ENCODE measurements at places on chromosomes 5 and 9.

DNA sequence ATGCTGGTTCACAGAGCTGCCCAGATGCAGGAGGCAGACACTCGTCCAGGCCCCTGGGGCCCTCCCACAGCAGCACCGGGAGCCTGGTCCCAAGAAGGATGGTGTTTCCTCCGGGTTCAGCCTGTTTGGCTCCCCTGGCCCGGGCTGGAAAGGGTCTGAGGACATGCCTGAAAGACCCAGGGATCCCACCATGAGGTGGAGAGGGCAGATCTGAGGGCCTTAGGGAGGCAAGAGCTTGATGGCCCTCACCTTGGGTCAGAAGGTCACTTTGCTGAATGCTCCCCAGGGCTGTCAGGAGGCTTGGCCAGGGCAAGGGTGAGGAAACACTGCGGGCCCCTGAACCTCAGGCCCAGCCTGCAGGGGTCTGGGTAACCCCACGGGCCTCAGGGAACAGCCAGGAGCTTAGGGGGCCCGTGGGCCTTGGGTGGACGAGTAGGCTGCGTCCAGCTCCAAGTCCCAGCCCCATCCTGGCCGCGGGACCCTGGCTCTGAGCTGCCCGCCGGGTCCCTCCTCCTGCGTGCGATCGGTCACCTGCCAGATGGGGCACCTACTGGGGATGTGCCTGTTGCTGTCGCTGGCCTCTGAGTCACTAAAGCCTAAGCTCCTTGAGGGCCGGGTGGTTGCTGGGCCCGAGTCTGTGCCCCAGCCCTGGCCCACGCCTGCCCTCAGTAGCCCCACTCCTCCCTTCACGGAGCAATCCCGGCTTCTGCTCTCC is 106.2 kb downstream of the ZNF354C start:
- no peak for DNase-seq

DNA sequence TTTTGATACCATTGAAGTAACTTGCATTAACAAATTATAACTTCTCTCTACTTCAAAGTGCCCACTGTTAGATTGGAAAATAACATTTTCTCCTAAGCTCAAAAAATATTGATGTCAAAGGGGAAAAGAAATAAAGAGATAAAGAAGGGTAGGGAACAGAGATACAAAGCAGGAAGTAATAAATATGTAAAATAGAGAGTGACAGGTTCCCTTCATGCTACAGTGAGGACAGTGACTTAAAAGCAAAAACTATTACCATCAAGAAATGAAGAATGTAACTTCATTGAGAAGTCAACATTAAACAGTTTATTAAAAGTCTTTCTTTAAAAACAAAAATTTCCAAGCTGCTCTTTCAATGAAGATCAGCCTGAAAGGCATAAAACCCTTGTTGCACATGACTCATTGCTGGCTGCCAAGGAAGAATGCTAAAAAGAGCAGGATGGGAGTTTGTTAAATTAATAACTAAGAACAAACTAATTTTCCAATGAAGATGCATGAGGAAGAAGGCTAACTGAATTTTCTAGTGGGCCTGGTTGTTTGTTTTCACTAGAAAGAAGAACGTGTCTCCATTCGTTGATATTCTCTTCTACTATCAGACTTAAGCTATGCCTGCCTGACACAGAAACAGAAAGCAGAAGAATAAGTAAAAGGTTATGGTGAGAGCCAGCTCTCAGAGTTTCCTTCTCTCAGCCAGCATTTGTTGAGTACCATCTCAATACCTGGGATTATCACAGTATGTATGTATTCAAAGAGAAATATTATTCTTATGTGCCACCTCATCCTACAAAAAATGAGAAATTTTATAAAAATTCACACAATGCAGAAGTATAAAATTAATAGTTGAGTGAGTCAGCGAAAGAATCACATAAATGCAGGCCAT is 197.8 kb upstream of the NREP start:
- DNase-seq: no peak

- DNase-seq: no peak
Observed at GRCh38 chr9:95103281-95103771, 214.2 kb downstream of the FANCC start.

DNA sequence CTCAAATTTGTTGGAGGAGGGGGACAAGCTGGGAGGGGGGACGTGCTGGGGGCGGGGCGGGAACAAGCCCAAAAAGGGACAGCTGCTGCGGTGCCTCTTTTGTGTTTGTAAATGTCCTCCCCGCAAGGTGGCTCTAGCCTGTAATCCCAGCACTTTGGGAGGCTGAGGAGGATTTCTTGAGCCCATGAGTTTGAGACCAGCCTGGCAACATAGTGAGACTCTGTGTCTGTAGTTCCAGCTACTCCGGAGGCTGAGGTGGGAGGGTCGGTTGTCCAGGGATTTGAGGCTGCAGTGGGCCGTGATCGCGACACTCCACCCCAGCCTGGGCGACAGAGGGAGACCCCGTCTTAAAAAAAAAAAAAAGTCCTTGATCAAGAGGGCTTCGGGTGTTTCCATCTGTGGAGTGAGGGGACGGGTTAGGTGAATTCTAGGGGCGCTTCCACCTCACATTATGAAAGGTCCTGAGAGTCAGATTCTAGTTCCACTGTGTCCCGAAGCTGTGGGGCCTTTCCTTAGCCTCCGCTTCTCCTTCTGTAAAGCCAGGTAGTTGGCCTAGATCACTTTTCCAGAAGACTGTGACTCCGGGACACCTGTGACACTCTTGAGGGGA is 779 bp upstream of the CTNNA1 start:
- DNase-seq: peak; percentile 67

Data from iPS-NIHi11 (cell line).